Hepatocyte (in vitro differentiated cells): ENCODE measurements at places on chromosomes 11 and 22. TPM values are rescaled to one million over a fixed set of nuclear protein-coding genes. Genes with fewer than 3 reads are reported as not detected.

The AQP11 gene
- 6.6 and 11.7 TPM in 2 replicates for total RNA-seq

- no peaks in the 10 kb centered on the region for H3K4me1 ChIP-seq
- no peak for DNase-seq
- H3K4me3 ChIP-seq = no peak overlapping the region
Measured at GRCh38 chr11:122627745-122628144, 27.8 kb upstream of the UBASH3B start.

GRCh38 chr22:39580006-39580441 is 9.5 kb downstream of the CACNA1I start:
- H3K36me3 ChIP-seq = no peaks in the 10 kb centered on the region
- peaks cover 5% of the 10 kb centered on the region for H3K4me1 ChIP-seq
- no peaks in the 10 kb centered on the region for H3K27me3 ChIP-seq
- no peak overlapping the region for H3K4me3 ChIP-seq

- no peaks in the 10 kb centered on the region for H3K27me3 ChIP-seq
- no peaks in the 10 kb centered on the region for H3K36me3 ChIP-seq
- H3K4me3 ChIP-seq = peak overlapping the region; percentile 62
- DNase-seq = no peak
Measured at GRCh38 chr22:43812890-43813289, 785 bp upstream of the EFCAB6 start.
